ENCODE measurements at places on chromosomes 7 and 10. TPM values are rescaled to one million over a fixed set of nuclear protein-coding genes. Genes with fewer than 3 reads are reported as not detected.

Gene PHYHIPL
- total RNA-seq: 1.3 TPM

DNA sequence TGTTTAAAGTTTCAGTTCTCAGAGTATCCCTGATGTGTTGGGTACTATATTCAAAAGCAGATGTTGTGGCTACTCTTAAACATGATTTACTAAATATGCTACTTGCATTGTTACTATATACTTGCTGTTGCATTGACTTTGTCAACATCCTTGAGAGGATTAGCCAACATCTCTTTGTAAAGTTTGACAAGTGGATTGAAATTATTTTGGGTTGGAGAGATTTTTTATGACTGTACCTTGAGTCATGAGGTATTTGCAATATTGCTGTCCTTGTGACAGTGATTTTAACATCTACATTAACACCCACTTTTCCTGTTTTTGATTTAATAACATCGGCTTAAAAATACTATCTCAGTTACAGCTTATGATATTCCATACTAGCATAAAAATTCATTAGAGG, 31.9 kb downstream of the MRC1 start:
- H3K27me3 ChIP-seq: peaks cover 14% of the 10 kb centered on the region
- no peaks in the 10 kb centered on the region for H3K36me3 ChIP-seq
- no peak for DNase-seq
- peaks cover 5% of the 10 kb centered on the region for H3K4me1 ChIP-seq

Gene CHCHD1
- 38.8 TPM for total RNA-seq

GRCh38 chr10:49781247-49781646, 19.1 kb upstream of the OGDHL start:
- H3K36me3 ChIP-seq: no peaks in the 10 kb centered on the region
- H3K27me3 ChIP-seq: peaks cover 13% of the 10 kb centered on the region
- no peak overlapping the region for H3K27ac ChIP-seq
- H3K4me3 ChIP-seq: no peak overlapping the region
- peaks cover 8% of the 10 kb centered on the region for H3K4me1 ChIP-seq

DNA sequence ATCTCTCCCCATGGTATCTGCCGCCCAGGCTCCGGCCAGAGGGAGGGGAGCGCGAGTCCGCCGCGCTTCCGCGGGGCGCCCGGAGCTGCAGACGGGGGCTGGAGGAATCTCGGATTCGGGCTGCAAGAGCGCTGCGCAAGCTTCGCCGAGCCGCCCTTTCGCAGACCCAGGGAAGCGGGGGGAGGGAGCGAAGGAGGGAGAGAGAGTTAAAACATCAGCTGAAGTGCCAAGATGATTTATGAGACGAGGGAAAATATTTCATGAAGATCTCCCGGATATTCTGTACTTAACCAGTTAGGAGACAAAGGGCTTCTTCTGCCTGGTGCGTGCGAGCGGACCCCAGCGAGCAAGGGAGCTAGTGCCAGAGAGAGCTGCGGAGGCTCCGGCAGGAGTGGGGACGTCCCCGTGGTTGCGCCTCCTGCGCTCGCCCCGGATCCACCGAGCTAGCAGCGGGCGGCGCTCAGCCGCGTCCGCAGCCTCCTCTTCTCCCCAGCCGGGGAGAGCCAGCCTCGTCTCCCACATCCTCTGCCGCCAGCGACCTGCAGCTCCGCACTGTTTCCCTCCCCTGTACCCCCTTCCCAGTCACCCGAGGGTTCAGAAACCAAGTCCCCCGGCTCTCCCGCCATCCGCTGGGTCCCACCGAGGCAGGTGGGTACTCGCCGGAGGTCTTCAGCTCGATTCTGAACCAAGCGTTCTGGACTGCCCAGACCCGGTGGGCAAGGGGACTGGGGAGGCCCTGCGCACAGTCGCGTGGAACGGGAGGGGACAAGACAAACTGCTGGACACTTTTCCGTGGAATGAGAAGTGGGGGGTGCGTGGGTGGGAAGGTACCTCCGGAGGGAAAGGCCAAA, 1.0 kb upstream of the PAX2 start:
- H3K27ac ChIP-seq: no peak overlapping the region
- peak overlapping the region; percentile 26 for H3K4me3 ChIP-seq
- DNase-seq: no peak

DNA sequence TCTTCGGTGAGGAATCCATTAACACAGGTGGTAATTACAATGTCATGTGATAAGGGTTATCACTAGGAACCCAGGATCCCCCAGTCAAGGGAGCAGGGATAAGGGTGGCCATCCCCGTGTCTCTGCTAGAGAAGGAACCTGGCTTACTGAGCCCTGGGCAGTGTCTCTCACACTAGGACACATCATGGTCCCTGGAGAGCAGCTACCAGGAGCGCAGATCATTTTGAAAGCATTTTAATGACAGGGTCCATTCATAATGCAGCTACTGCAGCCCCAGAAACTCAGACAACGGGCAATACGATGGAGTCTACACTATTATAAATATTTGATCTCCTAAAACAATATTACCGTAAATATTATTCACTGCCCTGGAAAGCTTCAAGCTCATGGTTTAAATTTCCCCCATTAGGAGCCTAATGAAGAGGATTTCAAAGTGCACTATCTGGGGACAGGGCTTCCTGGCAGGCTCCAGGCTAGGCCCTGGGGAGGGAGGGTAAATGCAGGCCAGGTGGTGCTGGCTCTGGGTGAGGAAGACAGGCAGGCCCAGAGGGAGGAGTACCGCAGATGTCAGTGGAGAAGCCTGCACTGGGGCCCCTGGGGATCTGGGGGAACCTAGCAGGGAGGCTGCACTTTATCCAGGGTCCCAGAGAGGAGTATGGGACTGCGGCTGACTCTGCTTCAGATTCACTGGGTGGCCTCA, 52.6 kb upstream of the LOXL4 start:
- H3K27ac ChIP-seq: no peak overlapping the region
- H3K36me3 ChIP-seq: no peaks in the 10 kb centered on the region
- peaks cover 21% of the 10 kb centered on the region for H3K27me3 ChIP-seq
- H3K4me3 ChIP-seq: no peak overlapping the region
- DNase-seq: no peak

- no peak for DNase-seq
- no peak overlapping the region for H3K27ac ChIP-seq
- no peaks in the 10 kb centered on the region for H3K27me3 ChIP-seq
Measured at GRCh38 chr7:90858546-90858945, 262.4 kb downstream of the CDK14 start.

Gene IL15RA
- 0.48 TPM for total RNA-seq

Gene FKBP6
- total RNA-seq: not detected

Gene C7orf25
- 3.2 TPM for total RNA-seq

GRCh38 chr7:128909625-128910568, 612 bp downstream of the KCP start:
- H3K36me3 ChIP-seq: no peaks in the 10 kb centered on the region
- peak overlapping the region; percentile 33 for H3K27ac ChIP-seq
- DNase-seq: no peak
- H3K27me3 ChIP-seq: peaks cover 31% of the 10 kb centered on the region
- peaks cover 8% of the 10 kb centered on the region for H3K4me1 ChIP-seq
- peak overlapping the region; percentile 74 for H3K4me3 ChIP-seq

GRCh38 chr10:128912568-128913311, 554.3 kb upstream of the MGMT start:
- H3K36me3 ChIP-seq: no peaks in the 10 kb centered on the region
- H3K27me3 ChIP-seq: peaks cover 66% of the 10 kb centered on the region
- DNase-seq: no peak
- no peak overlapping the region for H3K4me3 ChIP-seq
- no peaks in the 10 kb centered on the region for H3K4me1 ChIP-seq

DNA sequence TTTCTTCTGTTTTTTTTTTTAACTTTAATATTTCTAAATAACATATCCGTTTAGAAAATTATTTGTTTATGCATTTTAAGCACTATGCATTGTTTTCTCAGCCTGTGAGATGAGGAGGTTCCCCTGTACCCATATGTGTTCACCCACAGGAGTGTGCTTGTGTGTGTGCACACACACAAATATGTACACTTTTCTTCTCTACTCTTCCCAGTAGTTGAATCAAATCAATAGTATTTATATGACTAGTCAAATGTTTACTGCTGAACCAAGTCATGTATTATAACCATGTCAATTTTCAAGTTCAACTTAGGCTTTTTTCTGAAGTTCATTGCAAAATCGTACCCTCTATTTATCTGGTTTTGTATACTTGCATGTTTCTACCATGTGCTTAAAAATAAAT, 37.3 kb downstream of the HDAC9 start:
- no peaks in the 10 kb centered on the region for H3K36me3 ChIP-seq
- no peak for DNase-seq
- no peak overlapping the region for H3K4me3 ChIP-seq
- no peaks in the 10 kb centered on the region for H3K4me1 ChIP-seq

Gene TAS2R41
- not detected for total RNA-seq

DNA sequence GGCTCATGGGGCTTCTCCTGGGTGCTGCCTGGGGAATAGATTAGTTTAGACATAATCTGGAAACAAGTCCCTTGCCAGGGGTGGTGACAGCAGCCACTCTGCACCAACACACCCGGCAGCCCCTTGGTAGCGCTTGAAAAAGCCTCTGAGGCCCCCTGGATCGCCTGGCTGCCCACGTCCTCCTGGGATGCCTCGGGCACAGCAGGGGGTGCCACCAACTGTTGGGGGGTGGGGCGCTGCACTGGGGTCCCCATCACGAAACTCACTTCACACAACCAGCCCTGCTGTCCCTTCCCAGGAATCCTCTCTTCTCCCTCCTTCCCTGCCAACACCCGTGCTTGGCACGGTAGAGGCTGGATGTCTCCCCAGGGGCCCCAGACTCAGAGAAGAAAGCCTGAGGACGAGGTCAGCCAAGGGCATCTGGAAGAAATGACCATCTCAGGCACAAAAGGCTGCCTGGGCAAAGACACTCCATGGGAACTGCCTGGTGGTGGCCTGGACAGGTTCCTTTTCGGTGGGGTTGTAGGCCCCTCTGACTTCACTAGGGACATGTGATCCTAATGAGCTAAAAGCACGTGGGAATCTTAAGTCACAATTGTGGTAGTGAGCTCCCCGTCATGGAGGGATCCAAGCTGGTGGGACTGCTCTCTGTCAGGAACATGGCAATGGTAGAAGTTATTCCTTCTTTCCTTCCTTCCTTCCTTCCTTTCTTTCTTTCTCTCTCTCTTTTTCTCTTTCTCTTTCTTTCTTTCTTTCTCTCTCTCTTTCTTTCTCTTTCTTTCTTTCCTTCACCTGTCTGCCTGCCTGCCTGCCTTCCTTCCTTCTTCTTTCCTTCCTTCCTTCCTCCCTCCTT, 11.3 kb downstream of the TMEM270 start:
- H3K27me3 ChIP-seq: peaks cover 9% of the 10 kb centered on the region
- H3K4me1 ChIP-seq: peaks cover 6% of the 10 kb centered on the region
- no peak overlapping the region for H3K4me3 ChIP-seq

Gene MMD2
- total RNA-seq: not detected

DNA sequence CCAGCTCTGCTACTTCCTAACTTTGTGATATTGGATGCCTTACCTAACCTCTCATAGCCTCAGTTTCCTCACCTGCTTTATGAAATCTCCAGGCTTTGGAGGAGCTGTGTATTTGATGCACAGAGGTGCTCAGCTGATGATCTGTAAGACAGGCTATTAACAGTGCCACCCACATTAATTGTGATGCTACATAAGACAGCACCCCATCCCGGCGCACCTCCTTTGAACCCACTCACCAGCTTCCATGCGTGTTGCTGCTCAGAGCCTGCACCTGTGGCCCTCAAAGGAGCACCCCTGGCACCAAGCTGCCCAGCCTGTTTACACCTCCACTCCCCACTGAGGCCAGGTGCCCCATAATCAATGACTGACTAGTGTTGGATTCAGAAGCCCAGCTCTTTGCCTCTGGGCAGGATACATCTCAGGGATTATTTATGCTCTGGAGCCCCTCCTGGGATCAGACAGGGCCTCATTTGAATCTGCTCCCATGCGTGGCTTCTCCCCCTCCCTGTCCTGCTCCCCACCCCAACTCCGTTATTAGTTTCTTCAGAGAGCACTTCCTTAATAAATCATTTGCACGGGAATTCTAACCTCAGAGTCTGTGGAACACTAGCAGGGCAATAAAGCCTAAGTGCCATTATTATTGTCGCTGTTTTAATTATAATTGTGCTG, 87.7 kb downstream of the GFRA1 start:
- H3K36me3 ChIP-seq: no peaks in the 10 kb centered on the region
- H3K27ac ChIP-seq: no peak overlapping the region
- H3K27me3 ChIP-seq: peaks cover 2% of the 10 kb centered on the region
- H3K4me1 ChIP-seq: no peaks in the 10 kb centered on the region

GRCh38 chr7:27608776-27609495, 53.7 kb downstream of the HIBADH start:
- H3K4me1 ChIP-seq: peaks cover 15% of the 10 kb centered on the region
- H3K27me3 ChIP-seq: no peaks in the 10 kb centered on the region
- no peak overlapping the region for H3K4me3 ChIP-seq
- H3K27ac ChIP-seq: no peak overlapping the region
- DNase-seq: no peak

DNA sequence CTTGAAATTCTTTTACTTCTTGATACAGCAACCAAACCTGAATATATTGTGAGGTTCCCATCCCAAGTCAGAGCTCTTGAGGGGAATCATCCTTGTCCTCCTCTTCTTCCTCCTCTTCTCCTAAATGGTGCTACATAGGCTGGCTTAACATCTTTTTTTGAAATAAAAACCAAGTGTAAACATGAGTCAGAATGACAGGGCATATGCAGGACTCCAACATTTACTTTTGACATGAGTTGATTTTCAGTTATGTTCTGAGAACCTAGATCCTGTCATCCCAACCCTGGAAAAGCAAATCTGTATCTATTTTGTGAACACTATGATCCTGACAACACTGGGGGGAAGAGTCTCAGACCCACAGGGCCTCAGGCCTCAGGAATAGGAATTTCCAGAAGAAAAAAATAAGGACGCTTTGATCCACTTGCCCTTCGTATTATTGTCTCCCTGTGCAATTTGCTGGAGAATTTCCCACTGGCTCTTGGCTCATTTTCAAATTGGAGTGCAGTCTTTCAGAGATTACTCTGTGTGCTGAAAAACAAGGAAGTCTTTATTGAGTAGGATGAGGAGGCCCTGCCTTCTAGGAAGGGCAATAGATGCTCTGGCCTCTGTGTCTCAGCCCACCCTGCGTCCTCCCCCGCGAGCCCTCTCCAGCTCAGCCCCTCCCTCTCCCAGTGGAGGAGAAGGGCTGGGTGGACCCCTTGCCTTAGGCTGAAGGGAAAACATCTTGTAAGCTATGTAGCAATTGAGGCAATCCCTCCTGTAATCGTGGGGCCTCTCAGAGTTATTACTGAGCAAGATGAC, 121.6 kb downstream of the CREB5 start:
- no peak overlapping the region for H3K27ac ChIP-seq
- H3K4me1 ChIP-seq: peaks cover 1% of the 10 kb centered on the region
- no peak for DNase-seq
- H3K36me3 ChIP-seq: peaks cover 1% of the 10 kb centered on the region
- H3K27me3 ChIP-seq: peaks cover 54% of the 10 kb centered on the region
- H3K4me3 ChIP-seq: no peak overlapping the region

GRCh38 chr10:131115321-131115720, 196.2 kb downstream of the TCERG1L start:
- DNase-seq: no peak
- peaks cover 36% of the 10 kb centered on the region for H3K27me3 ChIP-seq
- H3K4me3 ChIP-seq: no peak overlapping the region
- peaks cover 4% of the 10 kb centered on the region for H3K4me1 ChIP-seq

Data from progenitor cell of endocrine pancreas (in vitro differentiated cells).